Activated T-helper 2 cell treated with anti-CD3 and anti-CD28 coated beads, Interferon-gamma antibody, Interleukin-2, Interleukin-4, amounts not matched to agents 10 μg/mL and 5 μg/mL and 100 μg/mL, durations not matched to agents 14 hours and 24 hours and 36 hours (primary cell): ENCODE measurements at places on chromosomes 6 and 20.

GRCh38 chr6:132286298-132287019 is 114.8 kb downstream of the MOXD1 start:
- no peaks in the 10 kb centered on the region for H3K36me3 ChIP-seq
- DNase-seq, result no peak
- no peak overlapping the region for H3K27ac ChIP-seq
- no peak overlapping the region for H3K4me3 ChIP-seq
- peaks cover 19% of the 10 kb centered on the region for H3K27me3 ChIP-seq
- no peaks in the 10 kb centered on the region for H3K4me1 ChIP-seq

DNA sequence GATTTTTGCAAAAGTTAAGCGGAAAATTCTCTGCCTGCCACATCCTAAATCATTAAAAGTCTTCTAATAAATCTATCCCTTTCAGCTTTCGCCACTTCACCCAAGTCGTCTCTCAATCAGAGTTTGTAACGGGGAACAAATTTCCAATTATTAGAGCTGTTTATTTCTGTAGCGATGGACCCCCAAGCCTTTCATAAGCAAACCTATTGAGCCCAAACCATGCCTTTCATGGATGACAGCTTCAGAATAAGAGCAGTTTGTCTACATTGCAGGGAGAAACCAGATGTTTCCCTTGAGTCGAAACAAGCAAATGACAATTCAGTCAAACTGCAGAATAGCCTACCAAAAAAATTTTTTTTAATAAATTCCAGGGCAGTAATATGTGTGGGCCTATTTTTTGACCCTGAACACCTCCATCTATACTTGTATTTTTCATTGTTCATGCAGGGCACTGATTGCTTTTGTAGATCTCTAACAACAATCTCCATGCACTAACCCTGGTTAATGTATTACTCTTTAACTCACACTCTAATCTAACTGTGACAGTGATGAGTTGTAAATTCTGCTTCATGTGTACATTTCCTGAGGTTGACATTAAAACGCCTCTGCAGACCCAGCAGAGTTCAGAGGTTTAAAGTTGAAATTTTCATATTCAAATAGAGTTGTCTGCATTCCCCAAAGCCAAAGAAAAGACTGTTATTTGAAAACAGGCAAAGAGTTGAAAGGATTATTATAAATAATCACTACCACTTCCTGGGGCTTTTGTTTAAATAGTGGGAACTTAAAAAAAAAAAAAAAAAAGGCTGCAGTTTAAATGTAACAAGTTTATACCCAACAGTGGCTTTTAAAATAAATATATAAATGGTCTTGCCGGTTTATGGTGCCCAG is 64.5 kb downstream of the ATP9A start:
- H3K27me3 ChIP-seq, result peaks cover 14% of the 10 kb centered on the region
- H3K4me3 ChIP-seq, result no peak overlapping the region
- H3K27ac ChIP-seq, result peak overlapping the region; percentile 39
- no peak for DNase-seq
- no peaks in the 10 kb centered on the region for H3K36me3 ChIP-seq

DNA sequence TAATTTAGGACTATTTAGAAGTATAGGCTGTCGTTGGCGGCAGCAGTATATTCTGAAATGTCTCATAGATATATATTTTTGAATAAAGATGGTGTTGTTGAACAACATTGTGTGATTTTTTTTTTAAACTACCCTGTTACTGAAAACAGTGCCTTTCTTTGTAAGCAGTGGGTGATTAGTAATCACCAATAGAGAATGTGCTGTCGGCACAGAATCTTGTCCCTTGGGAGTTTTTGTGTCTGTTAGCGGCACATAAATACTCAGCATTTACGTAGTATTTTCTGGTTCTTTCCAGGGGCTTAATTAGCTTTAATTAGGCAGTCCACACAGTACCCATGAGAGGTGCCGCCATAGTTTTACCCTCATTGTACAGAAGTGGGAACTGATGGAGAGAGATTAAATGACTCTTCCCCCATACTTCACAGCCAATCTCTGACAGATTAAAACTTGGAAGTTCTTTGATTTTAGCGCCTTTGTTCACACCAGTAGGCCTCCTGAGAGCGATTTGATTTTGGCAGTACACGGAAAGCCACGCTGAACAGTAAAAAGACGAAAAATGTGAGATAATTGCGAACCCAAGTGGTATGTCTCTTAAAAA is 58.8 kb downstream of the RPRD1B start:
- H3K36me3 ChIP-seq, result peaks cover 50% of the 10 kb centered on the region
- no peak overlapping the region for H3K27ac ChIP-seq
- H3K4me3 ChIP-seq, result no peak overlapping the region
- DNase-seq, result no peak
- no peaks in the 10 kb centered on the region for H3K27me3 ChIP-seq

DNA sequence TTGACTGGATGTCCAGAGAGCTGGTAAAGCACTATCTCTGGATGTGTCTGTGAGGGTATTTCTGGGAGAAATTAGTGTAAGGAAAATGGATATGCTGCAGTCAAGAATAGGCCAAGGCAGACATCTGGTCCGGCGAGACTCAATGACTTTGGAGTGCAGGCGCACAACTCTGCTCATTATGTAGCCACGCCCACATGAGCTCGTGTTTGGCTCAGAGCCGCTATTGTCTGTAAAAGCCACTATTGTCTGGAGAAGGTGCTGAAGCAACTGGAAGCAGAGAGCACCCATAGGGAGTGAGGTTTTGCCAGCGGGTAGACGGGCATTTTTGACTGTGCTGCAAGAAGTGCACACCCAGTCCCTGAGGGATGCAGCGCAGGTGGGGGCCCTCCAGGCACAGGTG is 305.0 kb upstream of the POU3F2 start:
- no peak overlapping the region for H3K4me3 ChIP-seq
- no peaks in the 10 kb centered on the region for H3K36me3 ChIP-seq
- no peaks in the 10 kb centered on the region for H3K27me3 ChIP-seq
- no peak overlapping the region for H3K27ac ChIP-seq

GRCh38 chr6:20658516-20658915 is 124.3 kb downstream of the CDKAL1 start:
- no peak overlapping the region for H3K4me3 ChIP-seq
- peaks cover 15% of the 10 kb centered on the region for H3K36me3 ChIP-seq
- no peak overlapping the region for H3K27ac ChIP-seq
- DNase-seq, result no peak
